Activated T-helper 1 cell treated with anti-CD3 and anti-CD28 coated beads, Interleukin-12 subunit alpha, Interleukin-12 subunit beta, Interleukin-2, Interleukin-4 antibody, amounts not matched to agents 30 ng/mL and 10 ng/mL and 1 ng/mL, durations not matched to agents 14 hours and 24 hours and 36 hours (primary cell): ENCODE measurements at places on chromosomes 2 and 18. TPM values are rescaled to one million over a fixed set of nuclear protein-coding genes. Genes with fewer than 3 reads are reported as not detected.

GRCh38 chr2:177746358-177746757 lies 326.2 kb downstream of the PDE11A start:
- H3K27me3 ChIP-seq, result peaks cover 19% of the 10 kb centered on the region
- no peak for DNase-seq
- no peak overlapping the region for H3K4me3 ChIP-seq
- H3K36me3 ChIP-seq, result no peaks in the 10 kb centered on the region
- no peaks in the 10 kb centered on the region for H3K4me1 ChIP-seq
- H3K27ac ChIP-seq, result no peak overlapping the region

- no peak overlapping the region for H3K4me3 ChIP-seq
- peaks cover 21% of the 10 kb centered on the region for H3K4me1 ChIP-seq
- H3K27me3 ChIP-seq, result no peaks in the 10 kb centered on the region
- peaks cover 30% of the 10 kb centered on the region for H3K36me3 ChIP-seq
- DNase-seq, result no peak
- no peak overlapping the region for H3K27ac ChIP-seq
Measured at GRCh38 chr2:88048541-88048940, 7.0 kb downstream of the KRCC1 start.

- no peak for DNase-seq
- H3K27ac ChIP-seq, result no peak overlapping the region
- H3K27me3 ChIP-seq, result no peaks in the 10 kb centered on the region
- H3K4me1 ChIP-seq, result no peaks in the 10 kb centered on the region
- H3K36me3 ChIP-seq, result no peaks in the 10 kb centered on the region
Measured at GRCh38 chr18:29087616-29088246, 910.8 kb upstream of the CDH2 start.

DNA sequence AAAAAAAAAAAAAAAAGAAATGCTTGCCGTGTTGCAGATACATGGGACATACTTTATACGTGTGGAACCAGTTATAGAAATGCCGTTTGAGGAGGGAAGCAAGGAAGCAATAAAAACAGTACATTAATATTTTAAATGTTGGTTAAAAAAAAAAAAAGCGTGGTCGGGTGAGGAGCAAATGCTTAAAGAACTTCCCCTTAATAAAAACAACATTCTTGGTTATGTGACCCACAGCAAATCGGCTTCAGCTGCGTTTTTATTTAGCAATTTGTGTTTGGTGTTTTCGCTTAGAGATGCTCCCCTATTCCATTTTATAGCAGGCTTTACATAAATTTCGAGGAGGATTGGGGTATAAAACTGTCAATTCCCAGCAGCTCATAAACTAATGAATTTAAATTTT lies 223.6 kb downstream of the LRRTM1 start:
- DNase-seq, result no peak
- no peaks in the 10 kb centered on the region for H3K36me3 ChIP-seq
- H3K4me3 ChIP-seq, result no peak overlapping the region
- no peak overlapping the region for H3K27ac ChIP-seq

CROCC2 gene
- total RNA-seq, result not detected in 2 replicates

- H3K36me3 ChIP-seq, result peaks cover 4% of the 10 kb centered on the region
- H3K4me3 ChIP-seq, result peak within 1 kb of the TSS; percentile 72
- peaks cover 31% of the 10 kb centered on the region for H3K4me1 ChIP-seq
- H3K27ac ChIP-seq, result no peak within 1 kb of the TSS
- no peak for DNase-seq
Measured at GRCh38 chr2:108988796-108989713, at the start of gene EDAR. Gene EDAR, minus strand, starts transcription at chr2:108989220. Its CDS starts 58,206 bp downstream, at chr2:108931014.

LIMS4 gene
- 0.12 TPM in 1 of 2 replicates, not detected in the other for total RNA-seq
